ENCODE measurements at places on chromosomes 7 and 10. TPM values are rescaled to one million over a fixed set of nuclear protein-coding genes. Genes with fewer than 3 reads are reported as not detected.
A peak's percentile ranks its signal among the peaks of the same experiment; 100 is the strongest.

LRRC17 gene
- total RNA-seq, result 4.3 TPM

PTF1A gene
- total RNA-seq, result not detected

GRID2IP gene
- total RNA-seq, result not detected

EMX2 gene
- total RNA-seq, result 22.7 TPM

LIPK gene
- total RNA-seq, result not detected

DNA sequence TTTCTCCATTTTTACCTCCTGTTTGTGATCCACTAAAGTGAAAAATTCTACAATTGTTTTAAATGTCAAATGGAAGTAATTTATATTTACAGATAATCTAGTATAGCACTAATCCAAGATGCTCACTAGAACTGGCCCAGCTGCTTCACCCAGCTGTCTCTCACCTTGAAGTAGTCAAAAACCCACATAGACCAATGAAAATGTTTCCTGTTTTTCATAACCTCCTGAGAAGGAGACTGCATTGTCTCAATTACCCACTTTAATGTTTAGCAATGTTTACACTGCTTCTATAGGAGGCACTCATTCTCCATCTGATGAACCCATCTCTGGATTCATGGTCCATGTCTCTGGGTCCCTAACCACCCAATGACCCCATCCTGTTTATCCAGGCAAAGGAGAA is 56.1 kb upstream of the ADO start:
- H3K27me3 ChIP-seq, result no peaks in the 10 kb centered on the region
- H3K36me3 ChIP-seq, result no peaks in the 10 kb centered on the region
- H3K4me3 ChIP-seq, result no peak overlapping the region
- no peak overlapping the region for H3K27ac ChIP-seq
- no peak for DNase-seq

DNA sequence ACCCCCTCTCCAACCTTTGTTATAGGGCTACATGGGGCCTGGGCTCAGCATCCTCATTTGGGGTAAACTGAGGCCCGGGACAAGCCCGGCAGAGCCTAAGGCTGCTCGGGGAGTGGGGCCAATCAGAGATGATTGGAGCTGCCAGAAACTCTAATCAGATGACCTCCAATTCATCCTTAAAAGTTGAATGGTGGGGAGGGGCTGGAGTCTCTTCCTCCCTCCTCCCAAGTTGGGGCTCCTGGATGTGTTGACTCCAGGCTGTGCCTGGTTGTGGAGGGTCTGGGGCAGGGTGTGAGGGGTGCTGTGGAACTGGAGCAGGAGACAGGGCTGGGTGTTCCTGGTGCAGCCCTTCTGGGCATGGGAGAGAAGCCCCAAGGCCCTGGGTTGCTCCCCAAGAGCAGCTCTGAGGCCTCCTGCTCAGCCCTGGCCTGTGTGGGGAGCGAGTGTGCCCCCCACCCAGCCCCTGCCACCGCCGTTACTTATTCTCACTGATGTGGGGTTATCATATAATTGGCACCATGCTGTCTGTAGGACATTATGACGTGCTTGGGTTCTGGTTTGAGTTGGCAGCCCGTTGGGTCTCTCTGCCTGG is 2.2 kb downstream of the BHLHA15 start:
- H3K36me3 ChIP-seq, result no peaks in the 10 kb centered on the region
- H3K4me3 ChIP-seq, result no peak overlapping the region
- peaks cover 8% of the 10 kb centered on the region for H3K4me1 ChIP-seq
- H3K27me3 ChIP-seq, result no peaks in the 10 kb centered on the region
- no peak for DNase-seq
- H3K27ac ChIP-seq, result no peak overlapping the region

DNA sequence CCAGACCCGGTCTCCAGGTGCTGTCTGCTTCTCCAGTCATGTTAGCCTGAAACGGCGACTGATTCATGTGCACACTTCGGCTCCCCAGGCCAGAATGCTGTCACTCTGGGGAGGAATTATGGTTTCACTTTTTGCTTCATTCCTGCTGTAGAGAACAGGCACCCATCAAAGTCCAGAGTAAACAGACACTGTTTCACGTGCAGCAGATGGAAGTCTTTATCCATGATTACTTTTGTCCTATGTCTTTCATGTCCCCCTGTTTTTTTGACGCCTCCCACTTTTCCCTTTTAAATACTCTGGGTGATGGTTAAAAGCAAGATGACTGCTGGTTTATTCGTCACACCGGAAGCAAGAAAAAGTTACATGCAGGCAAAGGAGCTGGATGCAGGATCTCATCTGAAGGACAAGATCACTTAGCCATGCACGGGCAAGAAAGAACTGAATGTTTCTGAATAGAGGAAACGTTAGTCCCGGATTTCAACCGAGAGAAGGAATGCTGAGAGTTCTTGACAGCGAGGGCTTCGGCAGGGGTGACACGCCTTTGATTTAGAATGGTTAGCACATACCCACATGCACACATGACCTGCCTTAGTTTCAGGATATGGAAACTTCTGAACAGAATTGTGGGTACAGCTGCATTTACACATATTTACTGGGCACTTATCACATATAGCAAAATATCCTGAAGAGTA is 250.0 kb upstream of the KLF6 start:
- H3K4me3 ChIP-seq, result no peak overlapping the region
- no peaks in the 10 kb centered on the region for H3K4me1 ChIP-seq
- no peak for DNase-seq
- no peaks in the 10 kb centered on the region for H3K36me3 ChIP-seq
- H3K27me3 ChIP-seq, result no peaks in the 10 kb centered on the region

DNA sequence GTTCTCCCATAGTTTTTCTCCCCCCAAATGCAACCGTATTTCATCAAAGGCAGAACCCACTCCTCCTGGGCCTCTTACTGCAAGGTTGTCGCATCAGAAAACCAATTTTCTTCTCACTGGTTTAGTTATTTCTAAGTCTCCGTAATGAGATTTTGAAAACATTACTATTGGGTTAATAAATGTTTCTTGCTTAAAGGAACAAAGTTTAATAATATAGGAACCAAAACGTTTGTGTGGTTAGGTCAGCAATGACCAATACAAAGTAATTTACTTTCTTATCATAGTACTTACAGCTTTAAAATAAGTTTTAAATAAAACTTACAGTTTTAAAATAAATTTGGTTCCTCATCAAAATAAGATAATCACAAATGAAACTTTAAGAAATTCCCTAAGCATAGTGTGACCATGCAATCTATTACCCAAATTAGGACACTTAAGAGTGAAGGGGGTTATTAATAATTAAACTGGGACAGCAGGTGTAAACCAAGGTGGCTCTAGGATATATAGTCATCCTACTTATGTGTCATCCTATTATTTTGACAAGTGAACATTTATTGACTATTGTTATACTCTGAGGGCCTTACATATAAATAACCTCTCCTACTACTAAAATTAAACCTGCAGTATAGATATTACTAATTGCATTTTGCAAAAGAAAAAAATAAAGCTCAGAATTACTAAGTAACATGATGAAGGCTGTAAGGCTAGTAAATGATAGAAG is 415.4 kb upstream of the LRRN3 start:
- no peak overlapping the region for H3K4me3 ChIP-seq
- no peak for DNase-seq
- no peak overlapping the region for H3K27ac ChIP-seq
- no peaks in the 10 kb centered on the region for H3K4me1 ChIP-seq

DNA sequence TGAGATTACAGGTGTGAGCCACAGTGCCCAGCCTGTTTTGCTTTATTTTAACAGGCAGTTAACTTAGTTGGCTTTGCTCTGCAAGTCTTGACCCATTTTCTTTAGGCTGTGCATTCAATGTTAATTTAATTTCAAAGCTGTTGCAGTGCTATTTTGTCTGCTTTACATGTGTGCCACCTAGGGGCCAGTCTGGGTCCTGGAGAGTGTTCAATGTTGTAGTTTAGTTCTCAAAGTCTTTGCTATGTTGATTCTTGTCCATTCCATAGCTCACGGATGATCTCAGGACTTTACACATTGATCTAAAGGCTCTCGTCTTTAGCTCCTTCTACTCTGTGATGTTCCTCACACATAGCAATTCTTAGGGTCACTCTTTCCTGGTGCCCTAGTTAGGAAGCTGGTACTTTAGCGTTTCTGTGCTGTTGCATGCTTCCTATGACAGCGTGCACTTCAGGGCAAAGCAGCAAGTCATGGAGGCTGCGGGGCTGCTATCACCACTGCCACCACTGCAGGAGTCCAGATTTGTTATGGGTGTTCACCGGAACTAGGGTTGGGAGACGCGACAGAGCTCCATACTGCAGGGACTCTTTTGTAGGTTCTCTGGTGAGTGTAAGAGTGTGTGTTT is 16.4 kb upstream of the ABCA13 start:
- H3K4me1 ChIP-seq, result peaks cover 21% of the 10 kb centered on the region
- H3K27me3 ChIP-seq, result no peaks in the 10 kb centered on the region
- peak; percentile 31 for DNase-seq

DNA sequence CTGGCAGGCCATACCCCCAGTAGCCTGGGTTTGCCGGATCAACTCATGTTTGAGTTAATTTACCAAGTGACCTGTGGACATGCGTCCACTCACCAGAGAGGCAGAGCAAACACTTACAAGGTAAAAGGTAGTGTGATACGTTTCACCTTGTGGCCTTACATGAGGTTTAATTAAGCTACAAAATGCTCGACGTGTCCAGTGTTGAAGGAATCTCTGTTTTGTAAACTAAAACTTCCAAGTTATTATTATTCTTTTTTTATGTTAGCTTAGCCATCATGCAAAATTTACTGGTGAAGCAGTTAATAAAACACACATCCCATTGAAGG is 42.9 kb downstream of the RGS10 start:
- no peaks in the 10 kb centered on the region for H3K36me3 ChIP-seq
- no peak overlapping the region for H3K27ac ChIP-seq
- H3K27me3 ChIP-seq, result no peaks in the 10 kb centered on the region
- DNase-seq, result no peak
- H3K4me3 ChIP-seq, result no peak overlapping the region
